ENCODE measurements at places on chromosomes 2 and 18.
A peak's percentile ranks its signal among the peaks of the same experiment; 100 is the strongest.

DNA sequence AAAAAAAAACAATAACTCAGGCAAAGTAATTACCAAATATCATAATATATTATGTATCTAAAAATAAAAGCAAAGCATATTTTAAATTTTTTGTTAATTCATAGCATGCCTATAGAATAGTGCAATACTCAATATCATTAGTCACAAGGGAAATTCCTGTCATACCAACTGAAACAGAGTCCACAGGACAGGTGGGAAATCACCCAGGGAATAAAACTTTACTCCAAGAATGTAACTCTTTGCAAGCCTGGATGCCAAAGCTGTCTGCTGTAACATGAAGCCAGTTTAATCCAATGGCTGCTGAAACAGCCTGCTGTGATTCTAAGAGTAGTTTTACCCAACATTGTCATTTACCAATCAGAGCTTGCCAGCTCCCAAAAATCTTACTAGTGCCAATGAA lies 40.0 kb upstream of the SULT1C3 start:
- DNase-seq, result no peak

DNA sequence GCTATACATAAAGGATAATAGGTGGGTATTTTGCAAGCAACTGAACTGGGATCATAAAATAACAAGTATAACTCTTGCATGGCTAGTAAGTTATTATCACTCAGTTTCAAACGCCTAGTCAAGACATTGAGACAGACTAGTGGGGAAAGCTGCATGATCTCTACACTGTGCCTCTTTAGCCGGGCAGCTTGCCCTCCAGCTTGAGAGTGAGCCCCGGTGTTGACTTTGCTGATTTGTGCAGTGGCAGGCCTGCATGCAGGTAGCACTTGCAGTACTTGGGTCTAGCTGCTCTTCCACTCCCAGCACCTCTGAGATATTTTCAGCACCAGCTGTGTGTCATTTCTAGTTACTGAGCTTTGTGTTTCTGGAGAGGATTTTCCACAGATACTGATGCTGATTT lies 118.8 kb upstream of the DAPL1 start:
- no peak for DNase-seq

DNA sequence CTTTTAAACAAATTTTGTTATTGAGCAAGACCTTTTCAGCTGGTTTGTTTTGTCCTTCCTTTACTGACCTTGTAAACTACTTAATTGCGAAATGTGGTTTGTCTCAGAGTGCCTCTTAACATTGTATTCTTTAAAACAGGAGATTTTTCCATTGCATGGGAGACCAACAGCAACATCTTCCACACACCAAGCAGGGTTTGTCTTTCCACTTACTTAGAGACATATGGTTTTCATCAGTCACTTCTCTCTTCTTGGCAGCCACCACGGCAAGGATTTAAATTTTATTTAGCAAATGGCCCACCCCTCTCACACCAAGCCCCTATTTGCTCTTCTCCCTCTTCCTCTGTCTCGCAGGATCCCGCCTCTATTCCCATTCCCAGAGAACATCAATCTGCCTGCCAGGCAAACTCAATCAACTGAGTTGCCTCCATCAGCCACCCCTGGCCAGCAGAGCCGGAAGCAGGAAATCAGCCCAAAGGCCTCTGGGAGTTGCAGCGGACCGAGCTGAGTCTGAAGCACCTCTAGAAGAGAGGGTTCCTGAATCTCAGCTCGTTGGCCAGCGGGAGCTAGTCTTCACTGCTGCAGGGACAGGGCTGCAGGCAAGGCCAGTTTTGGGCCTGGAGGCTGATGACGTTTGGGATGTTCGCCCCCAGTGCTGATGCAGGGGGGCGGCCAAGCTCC lies 11.3 kb upstream of the CIB4 start:
- DNase-seq, result no peak

- DNase-seq, result no peak
Observed at GRCh38 chr2:128635361-128635900, 316.8 kb upstream of the HS6ST1 start.

- DNase-seq, result no peak
Observed at GRCh38 chr18:61854578-61855448, 38.0 kb downstream of the RNF152 start.

- no peak for DNase-seq
Observed at GRCh38 chr2:233319256-233319655, 11.6 kb downstream of the SAG start.

GRCh38 chr2:6975988-6976387 lies 58.8 kb downstream of the RNF144A start:
- DNase-seq, result no peak

GRCh38 chr2:127220768-127221527 lies 849 bp upstream of the CYP27C1 start:
- DNase-seq, result no peak

DNA sequence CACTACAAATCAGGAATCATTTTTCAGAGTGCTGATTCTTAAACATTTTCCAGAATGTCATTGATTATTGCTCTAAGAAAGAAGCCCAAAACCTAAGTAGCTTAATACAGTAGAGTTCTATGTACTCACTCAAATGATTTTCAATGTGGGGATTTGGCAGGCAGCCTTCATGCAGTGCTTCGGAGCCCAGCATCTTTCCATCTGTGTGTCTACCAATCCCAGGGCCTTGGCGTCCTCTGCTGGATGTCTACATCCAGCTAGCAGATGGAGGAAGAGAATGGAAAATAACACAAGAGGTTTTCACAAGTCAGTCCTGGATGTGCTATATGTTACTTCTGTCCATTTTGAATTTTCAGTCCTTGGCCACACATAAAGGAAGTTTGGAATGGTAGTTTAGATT lies 151.8 kb downstream of the RDH14 start:
- no peak for DNase-seq

GRCh38 chr2:75775311-75775823 lies 64.7 kb upstream of the GCFC2 start:
- DNase-seq, result no peak

DNA sequence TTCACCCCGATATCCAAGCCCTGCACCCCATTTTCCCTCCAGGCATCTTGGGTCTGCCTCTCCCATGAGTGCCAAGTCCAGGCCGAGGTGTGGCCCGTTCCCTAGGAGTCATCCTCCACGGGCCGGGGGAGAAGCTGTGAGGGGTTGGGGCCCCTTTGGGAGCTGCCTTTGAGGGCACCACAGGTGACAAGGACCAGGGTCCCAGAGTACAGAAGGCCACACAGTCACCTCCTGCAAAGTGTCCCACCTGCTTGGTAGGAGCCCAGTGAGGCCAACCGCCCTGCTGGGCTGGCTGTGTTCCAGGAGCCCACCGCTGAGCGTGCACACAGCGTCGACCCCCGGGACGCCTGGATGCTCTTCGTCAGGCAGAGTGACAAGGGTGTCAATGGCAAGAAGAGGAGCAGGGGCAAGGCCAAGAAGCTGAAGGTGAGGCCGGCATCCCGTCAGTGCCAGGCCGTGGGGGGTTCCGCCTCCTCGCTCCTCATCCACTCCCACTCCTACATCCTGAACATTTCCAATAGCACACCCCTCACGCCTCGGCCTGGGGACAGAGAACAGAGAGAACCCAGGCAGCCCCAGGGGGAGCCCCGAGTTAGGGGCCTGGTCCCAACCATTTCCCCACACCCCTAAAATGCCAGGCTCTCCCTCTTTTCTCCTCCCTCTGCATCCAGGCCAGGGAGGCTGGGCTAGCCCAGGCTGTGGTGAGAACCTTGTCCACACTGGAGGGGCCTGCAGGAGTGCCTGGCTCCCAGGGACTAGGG lies 2.7 kb downstream of the ERFE start:
- no peak for DNase-seq

- peak; percentile 41 for DNase-seq
Observed at GRCh38 chr2:48531141-48531648, 1.2 kb downstream of the STON1 start.

- no peak for DNase-seq
Observed at GRCh38 chr18:36780748-36781147, 48.1 kb downstream of the TPGS2 start.

DNA sequence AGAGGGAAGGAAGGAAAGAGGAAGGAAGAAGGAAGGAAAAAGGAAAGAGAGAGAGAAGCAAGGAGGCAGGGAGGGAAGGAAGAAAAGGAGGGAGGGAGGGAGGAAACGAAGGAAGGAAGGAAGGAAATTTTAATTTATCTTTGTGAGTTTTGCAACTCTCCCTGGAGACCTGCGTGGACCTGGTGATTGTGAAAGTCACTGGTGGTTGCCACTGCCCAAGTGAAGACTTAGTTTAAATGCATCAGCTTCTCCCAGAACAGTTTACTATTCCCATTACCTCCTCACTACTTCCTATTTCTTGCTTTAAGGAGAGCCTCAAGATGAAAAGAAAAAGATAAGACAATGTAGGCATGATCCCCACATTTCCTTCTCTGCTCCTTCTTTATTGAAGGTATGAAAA lies 68.8 kb downstream of the ACVR1C start:
- DNase-seq, result no peak

- no peak for DNase-seq
Observed at GRCh38 chr2:21676041-21676440, 552.3 kb downstream of the TDRD15 start.

DNA sequence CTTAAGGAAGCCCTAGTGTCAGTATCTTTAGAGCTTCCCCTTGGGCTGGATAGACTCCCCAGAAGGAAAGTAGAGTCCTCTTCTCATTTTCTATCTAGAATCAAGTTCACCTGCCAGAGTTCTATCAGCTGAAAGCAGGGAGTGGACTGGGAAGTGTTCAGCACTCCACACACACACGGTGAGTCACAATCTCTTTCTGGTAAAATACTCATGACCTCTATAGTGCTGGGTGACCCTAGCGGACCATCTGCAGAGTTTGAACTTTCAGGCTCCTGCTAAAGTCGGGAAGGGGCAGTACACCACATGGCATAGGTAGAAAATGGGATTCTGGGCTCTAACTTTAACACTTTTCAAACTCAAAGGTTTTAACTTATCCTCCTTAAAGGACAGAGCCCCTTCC lies 43.3 kb downstream of the SAP130 start:
- DNase-seq, result no peak

- DNase-seq, result no peak
Observed at GRCh38 chr2:30305235-30305634, 73.9 kb downstream of the LBH start.

DNA sequence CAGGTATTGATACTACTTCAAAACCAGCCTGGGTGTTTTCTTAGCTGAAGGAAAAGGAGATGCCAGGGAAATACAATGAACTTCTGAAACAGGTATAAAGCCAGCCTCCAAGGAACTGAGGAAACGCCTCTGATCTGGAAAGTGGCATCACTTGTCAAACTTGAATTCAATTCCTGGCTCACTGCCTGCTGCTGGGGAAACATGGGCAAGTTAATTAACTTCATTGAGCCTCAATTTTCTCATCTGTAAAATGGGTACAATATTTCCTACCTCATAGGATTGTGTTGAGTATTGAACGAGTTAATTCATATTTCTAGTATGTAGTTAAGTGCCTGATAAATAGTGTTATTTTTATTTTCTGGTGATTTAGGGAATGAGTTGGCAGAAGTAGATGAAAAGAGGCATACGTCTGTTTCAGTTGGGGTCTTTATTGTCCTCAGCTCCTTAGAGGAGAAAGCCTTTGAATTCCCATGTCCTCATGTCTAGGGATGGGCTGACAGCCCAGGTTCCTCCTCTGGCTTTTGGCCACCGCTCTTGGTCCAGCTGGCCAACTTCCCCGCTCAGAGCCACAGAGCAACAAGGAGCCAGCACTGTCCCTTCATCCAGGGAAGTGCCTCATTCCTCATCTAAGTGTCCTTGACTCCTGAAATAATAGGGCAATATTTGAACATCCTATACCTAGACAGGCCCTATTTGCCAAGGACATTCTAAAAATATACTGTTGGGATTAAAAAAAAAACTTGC lies 210.5 kb upstream of the GATA6 start:
- DNase-seq, result no peak

DNA sequence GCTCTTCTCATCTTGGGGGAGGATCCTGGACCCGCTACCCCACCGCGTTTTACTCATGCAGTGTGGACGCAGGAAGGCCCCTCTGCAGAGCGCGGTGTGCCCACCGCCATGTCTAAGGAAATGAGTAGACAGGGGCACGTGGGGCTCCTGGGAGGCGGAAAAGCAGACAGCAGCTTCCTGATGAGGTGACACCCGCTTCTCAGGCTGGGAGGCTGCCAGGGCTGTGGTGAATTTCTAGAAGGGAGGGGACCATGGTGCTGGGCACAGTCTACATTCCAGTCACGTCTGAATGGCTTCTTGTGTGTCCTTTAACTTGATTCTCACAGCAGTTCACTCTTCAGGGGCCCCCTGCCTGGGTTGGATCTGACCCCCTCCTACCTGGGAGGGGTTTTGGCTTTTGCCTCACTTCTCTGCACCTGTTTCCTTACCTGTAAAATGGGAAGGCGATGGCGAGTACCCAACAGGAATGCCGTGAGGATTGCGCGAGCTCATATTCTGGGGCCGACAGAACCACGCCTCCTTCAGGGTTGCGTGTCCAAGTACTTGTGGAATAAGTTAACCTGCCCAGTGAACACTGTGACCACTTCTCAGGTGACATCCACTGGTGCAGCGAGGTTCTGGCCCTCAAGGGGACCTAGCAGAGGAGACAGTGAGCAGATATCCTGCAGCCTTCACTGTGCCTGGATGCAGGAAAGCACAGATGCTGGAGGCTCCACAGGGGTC lies 32.3 kb upstream of the MBP start:
- DNase-seq, result no peak

GRCh38 chr2:215542690-215543089 lies 106.8 kb upstream of the FN1 start:
- DNase-seq, result no peak

DNA sequence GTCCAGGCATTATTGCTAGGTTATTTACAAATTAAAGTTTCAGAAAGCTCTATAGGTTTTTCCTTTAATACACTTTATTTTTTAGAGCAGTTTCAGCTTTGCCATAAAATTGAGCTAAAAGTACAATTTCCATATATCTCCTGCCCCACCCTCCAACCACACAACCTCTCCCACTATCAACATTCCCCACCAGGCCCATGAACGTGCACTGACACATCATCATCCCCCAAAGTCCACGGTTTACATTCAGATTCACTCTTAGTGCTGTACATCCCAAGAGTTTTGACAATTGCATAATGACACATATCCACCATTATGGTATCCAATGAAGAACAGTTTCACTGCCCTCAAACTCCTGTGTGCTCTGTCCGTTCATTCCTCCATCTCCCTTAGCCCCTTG lies 139.4 kb downstream of the NBAS start:
- DNase-seq, result no peak

DNA sequence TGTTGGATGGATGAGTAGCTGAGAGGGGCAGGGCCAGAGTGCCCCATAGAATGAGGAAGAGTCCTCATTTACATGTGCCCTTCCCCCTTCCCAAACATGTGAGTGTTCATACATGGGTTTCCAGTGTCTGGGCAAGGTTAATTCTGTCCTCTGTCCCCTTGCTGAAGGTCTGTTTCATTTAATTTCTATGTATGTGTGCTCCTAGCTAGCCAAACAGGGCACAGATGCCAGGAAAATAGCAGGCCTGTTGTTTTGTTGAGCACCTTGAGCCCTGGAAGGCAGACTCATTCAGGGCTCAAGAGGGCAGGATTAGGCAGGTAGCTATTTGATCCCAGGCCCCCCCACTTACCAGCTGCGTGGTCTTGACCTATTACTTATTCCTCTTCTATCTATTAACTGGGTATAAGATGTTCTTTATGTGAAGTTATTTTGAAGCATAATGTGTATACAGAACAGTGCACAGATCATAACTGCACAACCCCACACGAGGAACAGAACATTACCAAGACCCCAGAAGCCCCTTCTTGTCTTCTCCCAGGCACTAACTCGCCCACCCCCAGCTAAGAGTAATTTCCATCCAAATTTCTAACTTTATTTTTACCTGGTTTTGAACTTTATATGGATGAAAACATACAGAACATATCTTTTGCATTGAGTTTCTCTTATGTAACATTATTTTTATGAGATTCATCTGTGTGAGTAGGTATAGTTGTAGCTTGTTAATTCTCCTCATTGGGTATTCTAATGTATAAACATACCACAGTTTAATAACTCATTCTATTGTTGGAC lies 164.3 kb downstream of the RPIA start:
- no peak for DNase-seq

GRCh38 chr2:12074126-12074844 lies 327.9 kb downstream of the LPIN1 start:
- no peak for DNase-seq

All from HuH-7.5 (cell line).